Osteoblast (primary cell): ENCODE measurements at places on chromosomes 4 and X. TPM values are rescaled to one million over a fixed set of nuclear protein-coding genes. Genes with fewer than 3 reads are reported as not detected.
A peak's percentile ranks its signal among the peaks of the same experiment; 100 is the strongest.

GRCh38 chrX:107654872-107655761, 26.8 kb downstream of the PRPS1 start:
- H3K27ac ChIP-seq: peak overlapping the region; percentile 47
- peak; percentile 83 for DNase-seq
- H3K4me3 ChIP-seq: peak overlapping the region; percentile 33

DNA sequence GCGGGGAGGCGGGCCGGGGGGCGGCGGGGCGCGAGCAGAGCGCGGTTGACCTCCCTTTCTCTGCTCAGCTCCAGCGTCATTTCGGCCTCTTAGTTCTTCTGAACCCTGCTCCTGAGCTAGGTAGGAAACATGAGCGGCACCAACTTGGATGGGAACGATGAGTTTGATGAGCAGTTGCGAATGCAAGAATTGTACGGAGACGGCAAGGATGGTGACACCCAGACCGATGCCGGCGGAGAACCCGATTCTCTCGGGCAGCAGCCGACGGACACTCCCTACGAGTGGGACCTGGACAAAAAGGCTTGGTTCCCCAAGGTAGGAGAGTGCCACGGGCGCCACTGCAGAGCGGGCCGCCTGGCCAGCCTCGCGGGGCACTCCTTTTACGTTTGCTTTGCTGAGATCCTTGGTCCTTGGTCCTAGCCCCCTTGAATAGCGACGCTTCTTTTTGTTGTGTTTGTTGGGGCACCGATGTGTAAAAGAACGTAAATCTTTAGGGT, at the start of gene HTATSF1:
TSS of gene HTATSF1 (plus strand) at position 37 of the 497 bp plus-strand sequence. CDS start at position 130, 93 bp downstream.
- H3K27ac ChIP-seq: peak within 1 kb of the TSS; percentile 89
- peak within 1 kb of the TSS; percentile 79 for H3K4me3 ChIP-seq
- peaks cover 2% of the 10 kb centered on the region for H3K27me3 ChIP-seq
- DNase-seq: no peak
- peaks cover 5% of the 10 kb centered on the region for H3K4me1 ChIP-seq
- H3K36me3 ChIP-seq: peaks cover 1% of the 10 kb centered on the region

- peaks cover 52% of the 10 kb centered on the region for H3K36me3 ChIP-seq
- H3K27me3 ChIP-seq: no peaks in the 10 kb centered on the region
- no peak for DNase-seq
- no peak overlapping the region for H3K27ac ChIP-seq
Measured at GRCh38 chr4:4423706-4424498, 37.0 kb downstream of the NSG1 start.

Gene CORIN
- 0.36 and 0.88 TPM in 2 replicates for total RNA-seq
